Mesenteric fat pad (tissue), 1 donor: ENCODE measurements at places on chromosomes 3 and 15.

DNA sequence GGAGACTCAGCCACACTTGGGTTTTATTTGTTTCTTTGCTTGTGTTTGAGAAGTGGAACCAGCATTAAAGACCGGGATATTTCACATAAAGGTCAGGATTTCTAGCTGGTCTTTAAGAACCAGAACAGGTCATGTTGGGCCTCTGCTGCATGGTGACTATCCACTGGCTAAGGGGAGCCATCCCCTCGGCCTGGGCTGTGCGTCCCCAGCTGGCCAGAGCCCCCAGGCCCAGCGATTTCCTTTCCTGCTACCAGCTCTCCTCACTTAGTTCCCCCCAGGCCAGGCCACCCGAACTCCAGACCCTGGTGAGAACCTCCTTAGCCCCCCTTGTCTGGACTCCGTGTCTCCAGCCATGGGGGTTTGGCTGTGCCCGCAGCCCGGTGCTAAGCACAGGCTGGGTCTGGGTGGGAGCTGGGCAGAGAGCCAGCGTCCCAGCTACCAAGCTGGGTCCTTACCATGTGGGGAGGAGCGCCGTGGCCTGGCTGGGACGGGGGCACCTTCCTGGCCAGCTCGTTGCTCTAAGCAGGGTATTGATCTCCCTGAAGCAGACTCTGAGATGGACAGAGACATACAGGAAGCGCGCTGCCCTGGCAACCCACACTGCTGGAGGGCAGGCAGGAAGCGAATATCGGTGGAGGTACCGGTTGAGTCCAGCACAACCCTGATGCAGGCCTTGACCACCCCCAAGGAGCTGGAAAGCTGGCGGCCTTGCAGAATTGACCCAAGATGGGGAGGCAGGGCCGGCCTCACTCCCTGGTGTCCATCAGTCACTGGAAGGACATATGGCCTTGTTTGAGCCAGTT lies 49.4 kb downstream of the KLF15 start:
- no peak for DNase-seq

GRCh38 chr3:71585887-71586809 lies 2.6 kb upstream of the FOXP1 start:
- DNase-seq, result no peak

DNA sequence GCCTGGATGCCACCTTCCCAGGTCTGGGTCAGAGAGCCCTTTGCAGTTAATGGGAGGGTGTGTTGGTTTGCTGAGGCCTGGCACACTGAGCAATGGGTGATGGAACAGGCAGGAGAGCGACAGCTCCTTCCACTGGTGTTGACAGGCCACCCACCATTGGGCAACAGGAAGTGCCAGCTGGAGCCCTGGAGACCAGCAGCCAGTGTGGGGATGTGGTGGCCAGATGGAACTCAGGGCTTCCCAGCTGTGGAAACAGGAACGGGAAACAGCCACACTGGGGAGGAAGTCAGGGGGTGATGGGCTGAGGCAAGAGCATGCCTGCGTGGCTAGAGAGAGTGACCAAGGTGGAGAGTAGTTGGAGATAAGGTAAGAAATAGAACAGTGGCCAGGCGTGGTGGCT lies 9.3 kb downstream of the PSTPIP1 start:
- no peak for DNase-seq

- no peak for DNase-seq
These were observed 90.4 kb downstream of the NEDD4 start for GRCh38 chr15:55902981-55903380.

DNA sequence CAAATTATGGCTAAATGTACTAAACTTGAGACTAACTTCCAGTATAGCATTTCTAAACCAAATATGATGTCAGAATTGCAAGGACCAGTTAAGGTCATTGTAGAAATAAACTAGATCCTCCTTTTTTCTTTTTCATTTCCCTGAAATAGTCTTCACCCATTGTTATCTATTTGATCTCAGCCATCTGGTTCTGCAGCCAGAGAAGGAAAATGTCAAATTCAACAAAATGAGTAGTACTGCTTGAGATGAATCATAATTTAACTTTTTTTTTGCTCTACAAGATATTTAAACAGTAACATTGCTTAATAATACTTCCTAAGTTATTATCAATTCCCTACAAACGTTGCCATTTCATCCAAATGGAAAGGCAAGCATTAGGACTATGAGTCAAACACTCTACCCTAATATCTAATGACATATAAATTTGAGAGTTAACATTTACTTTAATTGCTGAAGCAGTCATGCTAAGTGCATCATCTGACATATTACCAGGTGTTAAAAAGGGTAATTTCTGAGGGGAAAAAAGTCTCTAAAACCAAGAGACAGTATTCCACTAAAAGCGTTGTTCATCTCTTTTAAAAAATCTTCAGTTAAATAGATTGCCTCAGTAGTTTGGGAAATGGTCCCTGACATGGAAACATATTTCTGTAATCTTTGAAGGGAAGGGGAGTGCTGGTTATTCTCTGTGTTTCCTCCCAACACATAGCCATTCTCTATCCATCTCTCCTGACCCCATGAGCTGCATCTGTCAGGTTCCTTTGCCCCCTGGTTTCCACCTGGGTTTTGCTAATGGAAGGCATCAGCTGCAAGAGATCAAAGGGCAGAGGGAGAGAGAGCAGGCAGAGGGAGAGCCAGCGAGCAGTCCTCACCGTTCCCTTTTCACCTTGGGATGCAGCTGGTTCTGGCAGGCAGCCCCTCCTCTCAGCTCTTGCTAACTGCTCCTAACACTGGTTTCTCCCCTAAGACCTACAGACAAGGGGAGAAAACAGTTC lies 138.5 kb downstream of the ARPP21 start:
- no peak for DNase-seq

- DNase-seq, result peak; percentile 84
These were observed 6.1 kb downstream of the ABTB1 start for GRCh38 chr3:127678611-127679533.

DNA sequence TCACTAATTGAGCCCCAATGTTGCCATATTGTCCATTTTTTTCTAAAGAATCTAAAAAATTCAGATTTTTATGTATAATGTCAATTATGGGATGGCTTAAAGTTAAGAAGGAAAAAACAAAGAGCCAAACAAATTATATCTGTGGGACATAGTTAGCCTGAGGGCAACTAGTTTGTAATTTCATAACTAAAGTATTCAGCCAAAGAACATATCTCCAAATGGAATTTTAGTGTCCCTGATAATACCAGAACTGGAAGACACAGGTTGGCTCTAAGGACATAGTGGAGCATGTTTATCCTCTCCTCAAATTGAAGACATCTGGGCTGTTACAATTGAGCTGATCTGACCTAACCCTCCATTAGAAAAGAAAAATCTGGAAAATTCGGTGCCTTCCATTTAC lies 144.2 kb downstream of the IL1RAP start:
- no peak for DNase-seq

GRCh38 chr3:161890147-161890625 lies 393.6 kb downstream of the OTOL1 start:
- DNase-seq, result no peak

DNA sequence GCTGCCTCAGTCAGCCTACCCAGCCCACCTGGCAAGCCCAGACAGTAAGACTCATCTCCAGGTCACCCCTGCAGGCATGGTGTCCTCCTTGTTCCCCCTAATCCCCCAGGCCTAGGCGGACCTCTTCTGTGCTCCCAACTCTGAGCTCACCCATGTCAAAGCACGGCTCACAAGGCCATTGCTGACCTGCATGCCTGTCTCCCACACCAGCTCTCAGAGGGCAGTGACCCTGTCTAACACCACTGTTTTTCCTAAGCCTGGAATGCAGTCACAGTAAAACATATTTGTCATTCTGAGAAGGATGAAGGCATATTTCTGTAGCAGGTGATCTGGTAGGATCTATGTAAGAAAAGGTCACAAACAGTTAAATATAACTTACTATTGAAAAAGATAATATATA lies 110.3 kb upstream of the HACD2 start:
- DNase-seq, result no peak
